Cardiac muscle cell (in vitro differentiated cells and primary cell): ENCODE measurements at places on chromosomes 1 and 21.
A peak's percentile ranks its signal among the peaks of the same experiment; 100 is the strongest.

DNA sequence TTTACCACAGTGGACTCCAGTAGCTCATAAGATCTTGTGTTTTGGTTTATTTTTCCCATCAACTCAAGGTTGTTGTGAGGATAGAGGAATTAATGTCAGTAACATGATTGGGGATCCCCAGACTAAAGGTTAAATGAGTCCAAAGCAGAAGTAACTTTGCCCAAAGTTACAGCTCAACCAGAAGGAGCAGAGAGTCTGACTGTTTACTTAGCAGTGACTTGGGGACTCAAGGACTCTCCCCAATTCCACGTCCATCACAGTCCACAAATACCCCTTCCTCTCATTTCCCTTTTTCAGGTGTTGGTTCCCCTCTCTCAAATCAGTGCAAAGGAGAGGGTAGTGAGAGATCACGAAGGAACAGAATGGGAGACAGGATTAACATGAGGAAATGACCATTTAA is 4.0 kb upstream of the ETV3 start:
- no peak for DNase-seq

GRCh38 chr1:158813164-158813563 is 18.0 kb upstream of the MNDA start:
- DNase-seq, result no peak

- DNase-seq, result peak; percentile 45
Measured at GRCh38 chr1:111032295-111032897, 68.7 kb upstream of the LRIF1 start.

DNA sequence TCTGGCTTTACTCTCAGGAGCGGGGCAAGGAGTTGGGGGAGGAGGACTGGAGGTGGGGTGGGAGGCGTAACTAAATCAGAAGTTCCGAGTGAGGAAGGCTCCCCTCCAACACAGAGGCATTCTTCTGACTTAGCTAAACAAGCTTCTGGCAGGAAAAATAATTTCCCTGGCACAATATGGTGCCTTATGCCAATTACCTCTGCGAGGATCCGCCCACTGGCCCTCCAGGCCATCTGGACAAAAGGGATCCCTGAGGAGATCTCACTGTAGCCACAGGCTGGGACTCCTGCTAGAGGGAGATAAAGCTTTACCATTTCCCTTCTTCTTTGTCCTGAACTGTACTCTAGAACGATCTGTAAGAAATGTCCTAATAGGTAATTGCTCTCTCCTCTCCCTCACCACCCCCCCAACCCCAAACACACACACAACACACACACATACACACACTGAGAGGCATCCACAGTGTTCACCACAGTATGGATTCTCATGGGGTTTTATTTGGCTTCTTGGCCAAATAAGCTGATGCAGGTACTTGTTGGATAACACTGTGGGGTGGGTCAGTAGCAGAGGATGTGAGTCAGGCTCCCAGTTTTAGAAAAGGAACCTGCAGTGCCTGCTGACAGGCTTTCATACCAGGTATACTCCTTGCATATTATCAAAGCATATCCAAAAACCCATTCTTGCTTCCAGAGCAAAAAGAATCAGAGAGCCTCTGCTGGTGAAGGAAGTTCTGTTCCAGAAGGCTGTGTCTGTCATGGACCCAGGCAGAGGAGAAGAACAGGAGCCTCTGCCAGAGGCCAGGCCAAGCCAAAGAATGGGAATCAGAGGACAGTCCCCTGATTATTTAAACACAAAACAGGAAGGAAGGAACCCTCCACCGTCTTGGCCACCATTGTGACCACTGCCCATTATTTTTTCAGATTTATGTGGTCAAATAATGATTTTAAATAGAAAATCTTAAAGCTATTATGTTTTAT is 169.1 kb downstream of the C1orf21 start:
- DNase-seq, result no peak

DNA sequence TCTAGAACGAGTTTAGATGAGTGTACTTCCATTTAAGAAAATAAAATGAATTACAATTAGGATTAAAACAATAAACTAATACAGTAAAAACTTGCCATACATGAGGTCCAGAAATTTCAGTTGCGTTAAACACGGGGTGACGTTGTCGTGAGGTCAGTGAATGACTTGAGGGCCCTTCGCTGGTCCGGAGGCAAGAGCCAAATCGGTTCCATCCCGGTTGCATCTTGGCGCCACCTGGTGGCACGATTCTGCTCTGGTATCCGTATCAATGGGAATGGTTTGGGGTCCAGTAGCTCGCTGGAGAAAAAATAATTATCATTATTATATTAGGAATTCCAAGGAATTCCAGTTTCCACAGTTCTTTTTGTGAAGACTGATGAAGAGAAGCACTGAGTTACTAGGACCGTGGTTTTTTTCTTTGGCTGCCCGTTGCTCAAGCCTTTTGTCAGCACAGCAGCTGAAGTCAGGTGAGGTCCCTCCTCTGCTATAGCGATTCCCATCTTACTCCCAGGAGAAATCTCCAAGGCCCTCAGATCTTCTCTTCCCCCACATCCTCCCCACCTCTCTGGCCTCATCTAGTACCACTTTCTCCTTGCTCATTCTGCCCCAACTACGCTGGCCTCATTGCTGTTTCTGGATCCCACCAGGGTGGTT is 161.4 kb downstream of the SLC35F3 start:
- DNase-seq, result peak; percentile 81

- DNase-seq, result no peak
Measured at GRCh38 chr1:58999676-59000075, 215.8 kb upstream of the JUN start.

DNA sequence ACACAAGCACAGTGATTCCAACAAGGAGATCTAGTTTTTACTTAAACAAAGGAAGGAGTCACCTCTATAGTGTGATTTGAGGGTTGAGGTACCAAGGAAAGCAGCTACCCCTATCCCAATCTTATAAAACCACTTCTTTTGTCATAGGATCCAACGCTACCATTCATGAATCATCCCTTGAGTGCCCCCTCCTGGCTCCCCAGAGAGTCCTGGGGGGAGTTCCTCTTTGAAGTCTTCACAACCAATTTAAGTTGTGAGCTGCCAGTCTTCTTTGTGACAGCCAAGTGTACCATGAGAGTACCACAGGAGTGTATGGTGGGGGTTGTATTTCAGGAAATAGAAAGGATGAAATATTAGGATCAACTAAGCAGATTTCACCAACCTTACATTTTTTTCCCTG is 39.1 kb upstream of the NHLH2 start:
- DNase-seq, result no peak

DNA sequence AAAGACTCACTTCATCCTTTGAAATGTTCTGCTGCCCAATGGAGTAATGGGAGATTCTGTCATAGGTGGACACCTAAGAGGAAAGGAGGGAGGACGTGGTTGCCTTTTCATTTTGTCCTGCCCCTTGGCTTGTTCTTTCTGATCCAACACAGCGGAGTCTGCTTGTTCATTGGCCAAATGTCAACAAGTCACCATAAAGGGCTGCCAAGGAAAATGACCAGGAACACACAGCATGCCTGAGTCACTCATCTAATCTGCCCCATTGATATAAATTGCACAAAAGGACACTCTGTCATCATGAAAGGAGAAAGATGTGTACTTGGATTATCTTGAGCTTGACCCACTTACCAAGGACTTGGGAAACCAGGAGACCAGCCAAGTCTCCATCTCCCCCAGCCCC is 422.9 kb downstream of the SETD4 start:
- peak; percentile 56 for DNase-seq

GRCh38 chr1:171220081-171220420 is 28.2 kb upstream of the FMO1 start:
- DNase-seq, result peak; percentile 95
